ENCODE measurements at places on chromosomes 12 and 14. TPM values are rescaled to one million over a fixed set of nuclear protein-coding genes. Genes with fewer than 3 reads are reported as not detected.

The BEGAIN gene
- polyA plus RNA-seq: 13.5 TPM

- no peak overlapping the region for H3K27ac ChIP-seq
- H3K4me1 ChIP-seq: no peaks in the 10 kb centered on the region
- H3K4me3 ChIP-seq: no peak overlapping the region
- no peak for DNase-seq
Observed at GRCh38 chr12:97038834-97039233, 131.8 kb downstream of the NEDD1 start.

DNA sequence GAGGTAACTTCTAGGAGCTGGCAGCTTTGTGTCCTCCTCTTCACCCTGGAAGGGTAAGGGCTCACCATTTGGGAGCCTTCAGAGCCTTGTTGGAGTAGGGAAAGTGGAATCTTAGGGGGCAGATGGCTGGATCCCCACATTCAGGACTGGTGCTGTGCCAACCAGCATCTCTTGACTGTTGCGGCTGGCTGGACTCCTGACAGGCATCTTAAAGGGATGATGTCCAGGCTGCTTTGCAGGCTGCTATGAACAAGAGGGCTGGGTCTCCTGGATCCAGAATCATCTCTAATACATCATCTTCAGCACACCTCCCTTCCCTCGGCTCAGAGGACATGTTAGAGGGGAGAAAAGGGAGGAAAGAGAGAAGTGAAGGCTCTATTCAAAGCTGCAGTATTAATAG, 4.4 kb downstream of the CACNB3 start:
- H3K4me3 ChIP-seq: no peak overlapping the region
- H3K36me3 ChIP-seq: no peaks in the 10 kb centered on the region
- peaks cover 3% of the 10 kb centered on the region for H3K4me1 ChIP-seq

The SCN8A gene
- 0.19 TPM for polyA plus RNA-seq

- peaks cover 15% of the 10 kb centered on the region for H3K27me3 ChIP-seq
- peak overlapping the region; percentile 29 for H3K4me3 ChIP-seq
- H3K36me3 ChIP-seq: no peaks in the 10 kb centered on the region
- H3K4me1 ChIP-seq: no peaks in the 10 kb centered on the region
- H3K27ac ChIP-seq: peak overlapping the region; percentile 74
- DNase-seq: peak; percentile 9
Observed at GRCh38 chr12:131860472-131861260, 32.5 kb downstream of the MMP17 start.

The CLEC4E gene
- 0.06 TPM for polyA plus RNA-seq

GRCh38 chr12:96294831-96295230, 100.7 kb downstream of the ELK3 start:
- no peaks in the 10 kb centered on the region for H3K27me3 ChIP-seq
- no peak overlapping the region for H3K4me3 ChIP-seq
- no peak overlapping the region for H3K27ac ChIP-seq
- H3K36me3 ChIP-seq: peaks cover 18% of the 10 kb centered on the region
- H3K4me1 ChIP-seq: no peaks in the 10 kb centered on the region

- peaks cover 4% of the 10 kb centered on the region for H3K4me1 ChIP-seq
- no peaks in the 10 kb centered on the region for H3K27me3 ChIP-seq
- no peak for DNase-seq
- no peaks in the 10 kb centered on the region for H3K36me3 ChIP-seq
Observed at GRCh38 chr14:68135028-68135427, 315.4 kb downstream of the RAD51B start.

GRCh38 chr12:51972849-51973273, 21.4 kb downstream of the ACVR1B start:
- peak; percentile 37 for DNase-seq
- H3K27ac ChIP-seq: peak overlapping the region; percentile 67
- peaks cover 12% of the 10 kb centered on the region for H3K36me3 ChIP-seq
- H3K27me3 ChIP-seq: no peaks in the 10 kb centered on the region
- H3K4me1 ChIP-seq: peaks cover 14% of the 10 kb centered on the region

- peaks cover 4% of the 10 kb centered on the region for H3K4me1 ChIP-seq
- H3K27ac ChIP-seq: peak overlapping the region; percentile 24
- H3K4me3 ChIP-seq: no peak overlapping the region
- no peaks in the 10 kb centered on the region for H3K36me3 ChIP-seq
Observed at GRCh38 chr12:89768586-89769482, 60.2 kb upstream of the ATP2B1 start.

DNA sequence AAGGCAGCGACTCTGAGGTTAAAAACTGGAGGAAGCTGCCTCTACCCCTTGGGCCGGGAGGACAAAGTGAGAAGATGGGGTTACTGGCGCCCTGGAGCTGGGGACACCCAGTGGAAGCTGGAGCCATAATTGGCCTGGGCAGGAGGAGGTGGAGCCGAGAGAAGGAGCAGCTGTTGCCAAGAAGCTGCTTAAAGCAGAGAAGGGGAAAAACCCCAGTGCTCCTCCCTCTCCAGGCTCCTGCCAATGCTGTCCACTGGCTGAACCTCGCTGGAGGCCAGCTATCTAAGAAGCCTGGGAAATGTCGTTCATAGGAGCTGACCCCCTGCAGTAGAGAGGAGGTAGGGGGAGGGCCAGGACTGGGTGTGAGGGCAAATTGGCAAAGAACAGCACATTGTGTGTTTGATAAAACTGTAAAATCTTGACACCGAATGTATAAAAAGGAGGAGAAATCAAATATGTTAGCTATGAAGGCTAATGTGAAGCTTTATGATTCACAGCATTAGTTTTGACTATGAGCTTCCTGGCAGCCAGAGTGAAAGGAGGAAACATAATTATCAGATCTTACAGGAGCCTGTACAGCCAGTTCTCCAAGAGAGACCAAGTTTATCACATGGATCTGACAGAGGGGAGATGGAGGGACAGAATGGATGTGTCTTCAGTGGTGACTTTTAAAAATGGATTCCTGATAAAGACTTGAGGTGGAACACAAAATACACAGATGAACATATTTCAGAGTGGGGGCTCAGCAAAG, 9.5 kb downstream of the HHIPL1 start:
- H3K4me3 ChIP-seq: no peak overlapping the region
- DNase-seq: peak; percentile 35
- H3K27me3 ChIP-seq: peaks cover 35% of the 10 kb centered on the region
- H3K27ac ChIP-seq: no peak overlapping the region
- no peaks in the 10 kb centered on the region for H3K36me3 ChIP-seq
- no peaks in the 10 kb centered on the region for H3K4me1 ChIP-seq

- peaks cover 23% of the 10 kb centered on the region for H3K4me1 ChIP-seq
- no peak overlapping the region for H3K27ac ChIP-seq
- H3K4me3 ChIP-seq: no peak overlapping the region
- no peak for DNase-seq
- H3K36me3 ChIP-seq: no peaks in the 10 kb centered on the region
- H3K27me3 ChIP-seq: no peaks in the 10 kb centered on the region
Observed at GRCh38 chr14:63474111-63474510, 69.1 kb downstream of the PPP2R5E start.

GRCh38 chr14:51394804-51395203, 154.8 kb downstream of the TMX1 start:
- H3K4me3 ChIP-seq: no peak overlapping the region
- H3K27ac ChIP-seq: no peak overlapping the region
- no peaks in the 10 kb centered on the region for H3K36me3 ChIP-seq
- DNase-seq: no peak
- no peaks in the 10 kb centered on the region for H3K27me3 ChIP-seq

- peaks cover 35% of the 10 kb centered on the region for H3K36me3 ChIP-seq
- H3K27me3 ChIP-seq: no peaks in the 10 kb centered on the region
- peaks cover 23% of the 10 kb centered on the region for H3K4me1 ChIP-seq
- no peak overlapping the region for H3K27ac ChIP-seq
- DNase-seq: no peak
Observed at GRCh38 chr14:22780105-22780679, 13.7 kb downstream of the OXA1L start.

The CFAP54 gene
- polyA plus RNA-seq: 0.10 TPM

- peak; percentile 68 for DNase-seq
Observed at GRCh38 chr12:122834921-122835749, at the start of gene HIP1R. Gene HIP1R, plus strand, starts transcription at chr12:122835457. Its CDS starts 94 bp downstream, at chr12:122835551.

The SERPINA12 gene
- 0.67 TPM for polyA plus RNA-seq

GRCh38 chr14:100680439-100681051, 46.1 kb upstream of the DLK1 start:
- no peaks in the 10 kb centered on the region for H3K36me3 ChIP-seq
- H3K27me3 ChIP-seq: no peaks in the 10 kb centered on the region
- H3K27ac ChIP-seq: peak overlapping the region; percentile 91
- H3K4me3 ChIP-seq: no peak overlapping the region
- no peaks in the 10 kb centered on the region for H3K4me1 ChIP-seq

The FGF6 gene
- polyA plus RNA-seq: 0.12 TPM

- no peak for DNase-seq
- no peaks in the 10 kb centered on the region for H3K36me3 ChIP-seq
- no peak overlapping the region for H3K4me3 ChIP-seq
- no peak overlapping the region for H3K27ac ChIP-seq
- H3K4me1 ChIP-seq: peaks cover 4% of the 10 kb centered on the region
Observed at GRCh38 chr12:2283916-2284315, 231.1 kb downstream of the CACNA1C start.

The GSC gene
- polyA plus RNA-seq: not detected

DNA sequence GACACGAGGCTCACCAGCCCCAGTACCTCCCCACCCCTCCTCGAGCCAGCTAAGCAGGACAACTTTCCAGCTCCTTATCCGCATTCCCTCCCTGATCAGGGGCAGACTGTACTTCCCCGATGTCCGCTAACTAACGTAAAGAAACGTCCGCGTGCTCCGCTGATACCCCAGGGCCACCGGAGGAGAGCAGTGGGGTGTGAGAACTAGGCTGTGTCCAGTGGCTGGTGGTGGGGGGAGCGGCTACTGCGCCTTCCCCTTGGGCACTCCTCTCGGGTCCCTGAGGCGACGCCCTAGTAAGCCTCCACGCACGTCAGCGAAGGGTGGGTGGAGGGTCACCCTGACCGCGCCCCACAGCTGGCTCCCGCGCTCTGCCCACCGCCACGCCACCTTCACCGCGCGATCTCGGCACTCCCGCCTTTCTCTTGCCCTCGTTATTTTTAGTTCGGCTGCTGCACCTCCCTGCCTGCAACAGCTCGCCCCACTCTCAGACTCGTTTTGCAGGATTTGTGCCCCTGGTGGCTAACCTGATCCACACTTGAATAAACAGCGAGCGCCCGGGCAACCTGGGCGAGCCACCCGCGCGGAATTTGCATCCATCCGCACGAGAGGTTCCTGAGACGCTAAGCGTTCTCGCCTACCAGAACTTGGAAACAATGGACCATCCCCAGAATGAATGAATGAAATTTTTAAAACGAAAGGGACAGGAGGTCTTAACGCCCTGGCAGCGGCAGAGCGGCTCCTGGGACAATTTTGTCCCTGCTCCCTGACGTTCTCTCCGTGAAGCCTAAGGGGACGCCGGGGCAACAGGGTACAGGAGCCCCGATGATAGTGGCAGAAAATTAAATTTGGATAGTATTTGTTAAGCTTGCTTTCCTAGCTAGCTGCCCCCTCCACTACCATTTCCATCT, 6.9 kb upstream of the BMP4 start:
- no peaks in the 10 kb centered on the region for H3K36me3 ChIP-seq
- peaks cover 14% of the 10 kb centered on the region for H3K4me1 ChIP-seq
- H3K27ac ChIP-seq: no peak overlapping the region
- peak overlapping the region; percentile 34 for H3K4me3 ChIP-seq
